ENCODE measurements at places on chromosomes 5 and 9.

DNA sequence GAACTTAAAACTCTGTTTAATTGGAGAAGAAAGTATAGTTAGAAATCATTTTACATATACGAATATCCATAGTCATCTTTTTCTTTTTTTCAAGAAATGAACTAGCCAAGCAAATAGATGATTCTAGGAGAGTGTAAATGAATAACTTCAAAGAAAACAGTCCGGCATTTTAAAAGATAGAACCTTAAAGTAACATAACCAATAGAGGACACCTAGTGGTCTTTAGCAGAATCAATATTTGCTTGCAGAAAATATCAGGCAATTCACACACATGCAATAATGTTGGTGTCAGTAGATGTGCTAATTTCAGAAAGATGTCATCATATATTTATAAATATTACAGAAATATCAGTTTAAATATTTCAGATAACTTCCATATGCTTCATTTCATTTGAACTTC, 57.1 kb downstream of the HCN1 start:
- no peak for DNase-seq

GRCh38 chr5:3606121-3606831, 10.6 kb downstream of the IRX1 start:
- DNase-seq, result no peak

DNA sequence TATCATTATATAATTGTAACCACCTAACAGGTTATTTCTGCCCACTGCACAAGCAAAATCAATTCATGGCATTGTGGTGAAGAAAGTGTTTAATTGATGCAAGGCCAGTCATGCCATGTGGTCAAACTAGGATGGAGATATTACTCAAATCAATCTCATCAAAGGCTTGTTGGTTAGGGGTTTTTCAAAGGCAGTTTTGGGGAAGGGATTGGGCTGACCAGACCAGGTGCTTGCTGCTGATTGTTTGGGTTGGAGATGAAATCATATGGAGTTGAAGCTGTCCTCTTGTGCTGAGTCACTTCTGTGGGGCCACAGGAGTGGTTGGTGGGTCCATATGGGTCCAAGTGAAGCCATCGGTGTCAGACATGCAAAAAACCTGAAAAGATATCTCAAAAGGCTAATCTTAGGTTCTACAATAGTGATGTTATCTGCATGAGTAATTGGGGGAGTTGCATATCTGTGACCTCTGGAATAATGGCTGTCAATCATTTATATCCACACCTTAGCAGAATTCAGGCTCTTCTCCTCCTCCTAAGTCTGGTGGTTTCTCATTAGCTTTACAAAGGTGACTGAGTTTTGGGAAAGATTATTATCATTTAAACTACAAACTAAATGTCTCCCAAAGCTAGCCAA, 44.9 kb downstream of the HMGCS1 start:
- no peak for DNase-seq

DNA sequence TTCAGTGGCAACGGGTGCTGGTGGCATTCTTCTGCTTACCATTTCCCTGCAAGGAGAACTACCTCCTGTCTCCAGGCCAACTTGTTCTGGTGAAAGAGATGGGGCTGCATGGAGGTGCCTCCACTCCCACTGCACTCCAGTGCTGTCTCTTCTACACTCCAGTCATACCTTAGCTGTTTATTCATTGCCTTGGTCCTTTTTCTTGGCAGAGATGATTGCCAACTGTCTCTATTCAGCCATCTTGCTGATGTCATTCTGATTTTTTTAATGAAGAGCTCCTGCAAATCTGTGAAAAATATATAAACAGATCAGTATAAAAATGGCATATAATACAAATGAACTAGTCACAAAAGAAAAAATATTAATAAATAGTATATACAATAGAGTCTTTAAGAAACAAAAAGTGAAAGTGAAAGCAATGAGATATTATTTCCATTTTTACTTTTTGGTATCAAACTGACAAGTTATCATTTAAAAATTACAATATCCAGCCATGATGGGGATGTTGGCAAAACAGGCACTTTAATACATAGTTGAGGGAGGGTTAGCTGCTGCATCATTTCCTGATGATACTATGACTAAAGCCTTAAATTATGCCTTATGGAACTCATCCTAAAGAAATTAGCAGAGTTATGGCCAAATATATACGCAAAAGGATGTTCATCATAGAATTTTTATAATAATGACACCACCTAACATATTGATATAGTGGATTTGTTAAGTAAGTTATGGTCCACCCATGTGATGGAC, 109.4 kb downstream of the CARTPT start:
- no peak for DNase-seq

DNA sequence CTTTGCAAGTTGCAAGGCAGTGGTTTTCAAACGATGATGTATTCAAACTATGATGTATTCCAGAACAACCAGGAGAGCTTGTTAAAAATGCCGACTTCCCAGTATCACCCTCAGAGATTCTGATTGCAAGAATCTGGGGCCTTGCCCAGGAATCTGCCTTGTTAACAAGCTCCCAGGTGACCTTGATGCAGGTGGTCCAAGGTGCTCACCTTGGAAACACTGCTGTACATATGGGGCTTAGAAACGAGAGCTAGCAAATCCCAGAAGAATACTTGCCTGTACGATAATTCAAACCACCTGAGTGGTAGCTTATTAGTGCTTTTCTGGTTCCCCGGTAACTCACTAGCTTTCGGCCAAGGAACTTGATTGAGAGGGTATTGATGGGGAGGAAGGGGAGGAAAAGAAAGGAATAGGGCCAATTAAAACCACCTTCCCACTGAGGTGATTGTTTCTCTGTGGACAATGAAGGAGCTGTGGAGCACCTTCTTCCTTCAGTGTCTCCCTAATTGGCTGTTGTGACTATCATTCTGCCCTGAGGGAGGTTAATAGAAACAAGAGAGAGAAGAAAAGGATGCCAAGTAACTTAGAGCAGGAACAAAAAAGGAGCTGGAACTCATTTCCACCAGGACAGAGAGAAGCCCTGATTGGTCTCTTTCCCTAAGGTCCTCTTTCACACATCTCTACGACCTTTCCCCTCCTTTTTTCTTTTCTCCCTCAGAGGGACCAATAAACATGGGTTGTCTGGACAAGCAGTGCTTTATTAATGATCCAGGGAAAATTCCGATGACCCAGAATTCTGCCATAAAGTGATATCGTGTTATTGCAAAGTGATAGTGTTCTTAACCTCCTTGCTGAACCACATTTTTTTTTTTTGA, 218.8 kb downstream of the TMEM167A start:
- no peak for DNase-seq

- DNase-seq, result no peak
These were observed 12.8 kb upstream of the KCNV2 start for GRCh38 chr9:2704504-2704903.
